Glutamatergic neuron (in vitro differentiated cells): ENCODE measurements at places on chromosomes 7 and 10.

DNA sequence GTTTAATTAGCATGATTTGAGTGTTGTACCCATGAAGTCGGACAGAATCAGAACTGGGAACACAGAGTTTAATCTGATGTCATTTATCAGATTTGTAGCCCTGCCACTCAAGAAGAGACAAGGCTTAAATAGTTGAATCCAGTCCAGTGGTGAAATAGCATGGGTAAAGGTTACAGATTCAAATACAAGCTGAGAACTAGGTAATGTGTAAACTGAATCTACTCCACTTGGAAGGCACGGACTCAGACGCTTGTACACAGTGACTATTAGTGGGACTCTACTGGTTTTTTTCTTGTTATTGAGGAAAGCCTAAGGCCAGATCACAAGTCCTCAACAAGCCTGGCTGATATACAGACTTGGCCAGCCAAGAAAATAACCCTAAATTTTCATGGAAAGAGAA is 142.9 kb downstream of the CTTNBP2 start:
- DNase-seq: no peak

DNA sequence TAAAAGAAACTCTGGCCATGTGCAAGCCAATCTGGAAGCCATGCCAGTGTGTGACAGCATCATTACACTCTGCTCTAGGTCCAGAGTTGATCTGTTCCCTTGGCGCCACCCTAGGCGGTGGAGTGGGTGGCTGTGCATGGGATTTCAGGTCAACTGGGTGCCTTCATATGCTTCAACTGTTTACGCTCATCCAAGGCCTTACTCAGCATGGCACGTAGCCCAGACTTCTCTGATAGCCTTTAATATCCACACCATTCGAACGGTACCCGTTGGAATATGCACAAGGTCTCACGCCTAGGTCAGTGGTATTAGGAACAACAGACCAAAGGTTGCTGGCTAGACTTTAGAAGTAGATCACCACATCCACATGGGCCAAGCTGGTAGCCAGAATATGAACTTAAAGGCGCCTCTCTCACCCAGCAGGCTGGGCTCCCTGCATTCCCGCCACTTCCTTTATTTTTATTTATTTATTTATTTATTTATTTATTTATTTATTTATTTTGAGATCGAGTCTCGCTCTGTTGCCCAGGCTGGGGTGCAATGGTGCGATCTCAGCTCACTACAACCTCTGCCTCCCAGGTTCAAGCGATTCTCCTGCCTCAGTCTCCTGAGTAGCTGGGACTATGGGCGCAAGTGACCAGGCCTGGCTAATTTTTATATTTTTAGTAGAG is 18.7 kb upstream of the ACHE start:
- no peak for DNase-seq

GRCh38 chr7:30970074-30970473 is 6.3 kb downstream of the GHRHR start:
- no peak for DNase-seq

- no peak for DNase-seq
Observed at GRCh38 chr10:112475575-112476218, 28.7 kb downstream of the VTI1A start.

GRCh38 chr7:141381794-141382427 is 169.3 kb upstream of the AGK start:
- no peak for DNase-seq

- no peak for DNase-seq
Observed at GRCh38 chr7:1645476-1645875, 24.6 kb upstream of the ELFN1 start.

GRCh38 chr7:66256281-66256680 is 51.1 kb downstream of the TPST1 start:
- DNase-seq: no peak

DNA sequence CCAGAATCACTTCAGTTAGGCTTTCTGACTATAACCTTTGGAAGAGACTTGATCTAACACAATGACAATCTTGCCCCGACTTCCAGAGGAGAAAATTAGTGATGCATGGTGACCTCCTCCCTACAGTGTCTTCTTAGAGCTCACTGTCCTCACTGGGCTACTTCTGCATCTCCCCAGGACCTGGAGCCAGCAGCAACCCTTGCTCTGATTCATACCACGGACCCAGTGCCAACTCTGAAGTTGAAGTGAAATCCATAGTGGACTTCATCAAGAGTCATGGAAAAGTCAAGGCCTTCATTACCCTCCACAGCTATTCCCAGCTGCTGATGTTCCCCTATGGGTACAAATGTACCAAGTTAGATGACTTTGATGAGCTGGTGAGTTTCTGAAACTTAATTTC is 12.6 kb downstream of the CPA2 start:
- no peak for DNase-seq

DNA sequence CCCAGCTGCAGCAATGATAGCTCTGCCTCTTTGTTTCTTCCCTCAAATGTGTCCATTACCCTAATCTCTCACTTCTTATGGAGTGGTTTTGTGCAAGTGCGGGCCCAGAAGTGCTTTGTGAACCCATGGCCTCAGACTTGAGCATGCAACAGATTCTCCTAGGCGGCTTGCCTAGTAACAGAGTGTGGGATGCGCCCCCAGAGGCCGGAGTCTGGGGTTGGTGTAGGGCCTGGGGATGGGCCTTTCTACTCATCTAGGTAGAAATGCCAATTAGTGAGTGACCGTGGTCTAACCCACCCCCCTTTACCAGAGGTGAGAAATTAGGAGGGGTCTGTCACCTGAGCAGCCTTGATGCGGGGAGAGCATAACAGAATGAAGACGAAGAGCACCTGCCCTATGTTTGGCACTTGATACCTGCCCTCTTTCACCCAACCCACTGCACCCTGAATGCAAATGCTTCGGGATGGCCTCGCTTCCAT is 7.0 kb upstream of the IGFBP1 start:
- no peak for DNase-seq

- DNase-seq: no peak
Observed at GRCh38 chr10:49541762-49542161, 2.8 kb upstream of the ERCC6 start.

DNA sequence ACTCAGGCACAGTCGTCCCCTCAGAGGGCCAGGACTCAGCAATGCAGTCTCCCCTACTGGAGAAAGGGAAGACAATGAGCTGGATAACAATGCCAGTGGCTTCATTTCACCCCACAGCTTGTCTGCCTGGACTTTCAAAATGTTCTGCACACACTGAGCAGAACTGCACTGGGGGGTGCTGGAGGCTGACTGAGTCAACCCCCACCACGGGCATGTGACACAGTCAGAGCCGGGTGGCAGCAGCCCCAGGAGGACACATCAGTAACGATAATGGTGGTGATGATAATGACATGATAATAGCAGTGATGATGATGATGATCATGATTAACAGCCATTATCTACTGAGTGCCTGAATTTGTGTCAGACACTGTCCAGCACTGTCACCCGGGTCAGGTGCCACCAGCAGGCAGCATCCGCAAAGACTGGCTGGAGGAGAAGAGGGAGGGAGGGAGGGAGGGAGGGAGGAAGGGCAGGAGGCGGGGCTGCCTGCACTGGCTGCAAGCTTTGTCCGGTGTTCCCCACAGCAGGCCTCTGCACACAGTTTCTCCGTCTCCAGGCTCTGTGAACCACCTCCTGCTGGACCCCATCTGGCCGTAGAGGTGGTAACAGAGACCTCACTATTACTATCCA is 67.4 kb downstream of the PLXNA4 start:
- peak; percentile 35 for DNase-seq

GRCh38 chr7:41890631-41891274 is 187.9 kb upstream of the INHBA start:
- DNase-seq: no peak

GRCh38 chr7:43164757-43165156 is 52.3 kb downstream of the HECW1 start:
- DNase-seq: no peak

- DNase-seq: peak; percentile 19
Observed at GRCh38 chr7:138752518-138753149, 45.2 kb upstream of the TMEM213 start.

GRCh38 chr10:90162271-90162853 is 461.0 kb downstream of the KIF20B start:
- no peak for DNase-seq

DNA sequence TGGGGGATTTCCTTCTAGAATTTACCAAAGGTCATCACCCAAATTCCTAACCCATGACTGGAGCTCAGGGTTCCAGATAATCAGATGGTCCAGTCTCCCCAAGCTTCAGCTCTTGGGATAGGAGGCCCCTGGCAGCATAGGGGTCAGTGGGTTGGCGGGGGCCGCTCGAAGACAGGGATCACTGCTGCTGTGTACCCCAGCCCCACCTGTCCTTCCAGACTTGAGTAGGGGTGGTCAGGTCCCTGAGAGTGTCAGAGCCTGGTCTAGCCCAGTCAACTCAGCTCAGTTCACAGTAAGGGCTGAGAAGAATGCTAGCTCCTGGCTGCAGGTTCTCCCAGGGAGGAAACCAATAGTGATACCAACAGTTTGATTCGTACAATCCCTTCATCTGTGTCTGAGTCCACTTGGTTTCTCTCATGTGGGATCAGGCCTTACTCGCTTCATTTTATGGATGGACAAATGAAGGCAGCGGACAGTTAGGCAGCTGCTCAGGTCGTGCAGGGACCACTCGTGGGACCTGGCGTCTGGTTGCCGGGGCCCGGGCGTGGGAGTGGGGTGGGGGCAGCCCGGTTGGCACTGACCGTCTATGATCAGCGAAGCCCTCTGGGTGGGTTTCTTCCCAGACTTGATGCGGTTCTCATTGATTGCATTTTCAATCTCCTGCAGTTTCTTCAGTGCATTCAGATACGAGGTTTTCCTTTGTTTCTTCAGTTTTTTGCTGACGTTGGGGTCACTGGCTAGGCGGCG is 78.9 kb downstream of the PRPF18 start:
- no peak for DNase-seq

DNA sequence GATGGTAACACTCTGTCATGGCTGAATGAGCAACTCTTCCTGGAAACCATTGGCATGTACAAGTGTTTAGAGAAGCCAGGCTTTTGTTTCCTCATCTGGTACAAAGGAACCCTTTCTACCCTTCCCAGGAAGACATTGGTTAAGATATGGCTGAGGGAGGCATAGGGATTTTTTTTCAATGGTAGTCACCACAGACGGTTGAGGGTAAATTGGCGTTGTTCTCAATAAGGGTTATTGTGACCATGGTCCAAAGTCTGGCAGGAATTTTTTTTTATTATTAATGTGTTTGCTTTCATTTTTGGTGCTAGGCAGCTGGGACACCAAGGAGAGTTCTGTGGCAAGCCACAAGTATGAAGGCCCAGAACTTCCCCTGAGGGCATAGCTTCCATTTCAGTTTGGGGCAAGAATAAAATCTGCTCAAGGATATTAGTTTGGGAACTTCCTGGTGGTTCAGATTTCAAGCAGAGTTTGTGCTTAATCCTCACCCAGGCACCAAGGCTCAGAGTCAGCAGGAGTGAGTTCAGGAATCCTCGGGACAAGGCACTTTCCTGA is at the start of gene PLEKHS1:
TSS of gene PLEKHS1 (plus strand) at position 502 of the 552 bp plus-strand sequence. CDS start 3,596 bp downstream, outside the sequence.
- DNase-seq: no peak

- DNase-seq: no peak
Observed at GRCh38 chr10:119803264-119803663, 69.4 kb downstream of the MCMBP start.

- no peak for DNase-seq
Observed at GRCh38 chr10:49738616-49739360, 23.3 kb downstream of the OGDHL start.

DNA sequence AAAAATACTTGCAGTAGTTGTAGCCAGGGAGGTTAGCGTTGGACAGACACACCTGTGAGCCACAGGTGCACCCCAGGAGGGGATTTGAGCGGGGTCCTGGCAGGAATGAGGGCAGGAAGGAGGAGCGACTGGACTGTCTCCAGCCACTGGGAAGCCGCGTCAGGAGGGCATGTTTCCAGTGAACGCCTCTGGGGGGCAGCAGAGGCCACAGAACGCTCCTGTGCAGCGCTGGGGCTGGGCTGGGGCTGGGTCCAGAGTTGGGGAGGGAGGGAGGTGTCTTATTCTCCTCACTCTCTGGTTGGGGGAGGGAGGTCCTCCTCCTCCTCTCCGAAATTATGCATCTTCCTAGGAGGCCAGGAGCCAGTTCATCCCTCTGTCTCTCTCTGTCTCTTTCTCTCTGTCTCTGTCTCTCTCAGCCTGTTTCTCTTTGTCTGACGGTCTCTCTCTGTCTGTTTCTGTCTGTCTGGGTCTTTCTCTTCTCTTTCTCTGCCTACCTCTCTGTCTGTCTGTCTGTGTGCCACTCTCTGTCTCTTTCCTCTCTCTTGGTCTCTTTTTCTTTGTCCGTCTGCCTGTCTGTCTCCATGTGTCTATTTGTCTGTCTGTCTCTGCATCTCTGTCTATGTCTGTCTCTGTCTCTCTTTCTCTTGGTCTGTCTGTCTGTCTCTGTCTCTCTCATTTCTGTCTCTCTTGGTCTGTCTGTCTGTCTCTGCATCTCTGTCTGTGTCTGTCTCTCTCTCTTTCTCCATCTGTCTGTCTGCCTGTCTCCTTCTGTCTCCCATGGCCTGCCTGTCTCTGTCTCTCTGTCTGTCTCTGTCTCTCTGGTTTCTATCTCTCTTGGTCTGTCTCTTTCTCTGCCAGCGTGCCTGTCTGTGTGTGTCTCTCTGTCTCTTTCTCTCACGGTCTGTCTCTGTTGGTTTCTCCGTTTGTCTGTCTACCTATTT is 9.9 kb upstream of the PSMG3 start:
- DNase-seq: peak; percentile 91

DNA sequence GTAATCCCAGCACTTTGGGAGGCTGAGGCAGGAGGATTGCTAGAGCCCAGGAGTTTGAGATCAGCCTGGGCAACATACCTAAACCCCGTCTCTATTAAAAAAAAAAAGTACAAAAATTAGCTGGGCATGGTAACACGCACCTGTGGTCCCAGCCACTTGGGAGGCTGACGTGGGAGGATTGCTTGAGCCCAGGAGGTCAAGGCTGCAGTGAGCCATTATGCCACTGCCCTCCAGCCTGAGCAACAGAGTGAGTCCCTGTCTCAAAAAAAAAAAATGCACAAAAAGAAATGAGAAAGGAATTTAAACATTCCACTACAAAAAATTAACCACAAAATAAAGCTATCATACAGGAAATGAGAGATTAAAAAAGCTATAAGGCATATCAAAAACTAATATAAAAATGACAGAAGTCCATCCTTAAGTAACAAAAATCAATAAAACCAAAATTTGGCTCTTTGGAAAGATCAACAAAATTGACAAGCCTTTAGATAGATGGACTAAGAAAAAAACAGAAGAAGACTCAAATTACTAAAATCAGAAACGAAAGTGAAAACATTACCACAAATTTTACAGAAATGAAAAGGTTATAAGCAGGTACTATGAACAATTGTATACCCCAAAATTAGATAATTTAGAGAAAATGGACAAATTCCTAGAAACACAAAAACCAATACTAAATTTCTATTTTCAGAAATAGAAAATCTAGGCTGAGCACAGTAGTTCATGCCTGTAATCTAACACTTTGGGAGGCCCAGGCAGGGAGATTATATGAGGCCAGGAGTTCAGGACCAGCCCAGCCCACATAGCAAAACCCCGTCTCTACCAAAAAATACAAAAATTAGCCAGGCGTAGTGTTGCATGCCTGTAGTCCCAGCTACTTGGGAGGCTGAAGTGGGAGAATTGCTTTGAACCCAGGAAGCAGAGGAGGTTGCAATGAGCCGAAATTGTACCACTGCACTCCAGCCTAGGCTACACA is 42.4 kb upstream of the NANOS1 start:
- DNase-seq: no peak

- DNase-seq: no peak
Observed at GRCh38 chr10:11050301-11051287, 32.9 kb downstream of the CELF2 start.

GRCh38 chr7:149729586-149729982 is 43.8 kb downstream of the ZNF467 start:
- DNase-seq: no peak

- no peak for DNase-seq
Observed at GRCh38 chr10:49081547-49082275, 33.6 kb downstream of the VSTM4 start.
